Astrocyte of the spinal cord (primary cell): ENCODE measurements at places on chromosomes 6 and 20.

DNA sequence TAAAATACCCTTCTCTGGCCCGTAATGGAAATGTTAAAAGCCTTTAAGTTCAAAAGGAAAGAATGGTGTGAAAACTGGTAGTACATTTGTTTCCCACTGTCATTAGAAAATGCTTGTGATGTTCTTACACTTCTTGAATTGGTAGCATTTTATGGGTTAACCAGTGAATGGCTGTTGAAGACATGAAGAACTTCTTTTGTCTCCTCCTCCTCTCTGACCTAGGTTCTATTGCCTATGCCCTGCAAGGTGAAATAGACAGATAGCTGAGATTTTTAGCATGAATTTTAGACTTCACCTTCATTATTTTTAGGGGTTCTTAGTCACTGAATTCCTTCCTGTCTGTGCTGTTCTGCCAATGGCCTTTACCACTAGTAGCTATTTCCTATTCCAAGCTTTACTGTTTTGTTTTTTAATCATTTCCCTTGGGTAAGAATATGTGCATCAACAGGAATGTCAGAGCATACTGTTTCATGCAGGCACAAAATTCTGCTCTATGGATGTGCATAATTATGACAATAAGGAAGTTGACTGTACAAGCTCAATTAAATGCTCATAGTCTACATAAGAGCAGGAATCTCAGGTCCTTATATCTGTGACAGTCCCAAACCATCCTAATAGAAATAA lies 4.9 kb downstream of the TNFAIP3 start:
- DNase-seq = peak; percentile 51

DNA sequence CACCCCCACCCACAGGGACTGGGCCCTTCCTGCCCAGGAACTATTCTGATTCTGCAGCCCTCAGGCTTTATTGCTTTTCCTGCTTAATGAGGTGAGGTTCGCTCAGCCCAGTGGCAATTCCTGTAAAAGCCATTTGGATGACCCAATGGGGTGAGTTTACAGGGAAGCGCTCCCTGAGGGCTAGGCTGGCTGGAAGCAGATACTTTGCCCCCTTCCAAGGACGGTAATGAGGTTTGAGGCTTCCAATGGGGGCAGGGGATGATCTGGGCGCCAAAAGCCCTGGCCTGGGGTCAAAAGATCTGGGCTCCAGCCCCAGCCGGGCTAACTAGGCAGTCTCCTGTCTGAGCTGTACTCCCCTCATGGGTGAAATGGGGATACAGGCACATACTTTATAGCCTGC lies 41.8 kb downstream of the RIPOR3 start:
- no peak for DNase-seq

- no peak for DNase-seq
Measured at GRCh38 chr6:14824060-14824459, 421.8 kb upstream of the JARID2 start.

GRCh38 chr6:159440349-159440748 lies 252.7 kb downstream of the SOD2 start:
- DNase-seq = no peak

DNA sequence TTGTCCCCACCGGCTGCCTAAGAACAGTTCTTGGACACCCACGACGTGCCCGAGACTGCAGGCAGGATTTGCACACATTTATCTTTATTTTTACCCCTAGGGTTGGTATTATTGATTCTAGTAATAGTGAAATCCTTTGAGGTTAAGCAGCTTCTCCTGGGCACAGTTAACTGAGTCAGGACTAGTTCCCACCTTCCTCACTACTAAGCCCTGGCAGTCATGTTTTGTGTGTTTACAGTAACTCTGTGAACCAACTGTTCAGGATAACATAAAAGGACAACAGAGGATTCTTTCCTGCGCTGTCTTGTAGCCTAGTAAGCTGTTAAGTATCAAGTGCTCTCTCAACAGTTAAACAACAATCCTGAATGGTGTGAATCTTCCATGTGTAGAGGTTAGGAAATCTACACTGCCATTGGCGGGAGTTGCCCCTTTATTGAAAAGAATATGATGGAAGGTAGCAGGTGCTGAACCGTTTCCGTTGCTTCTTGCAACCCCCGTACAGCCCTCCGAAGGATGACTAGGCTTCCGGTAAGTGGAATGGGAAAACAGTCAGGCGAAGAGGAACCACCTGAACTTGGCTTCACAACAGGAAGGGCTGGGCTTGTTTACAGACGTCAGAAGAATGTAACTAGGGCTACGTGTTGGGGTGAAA lies 979 bp upstream of the SOD2 start:
- DNase-seq = peak; percentile 19

DNA sequence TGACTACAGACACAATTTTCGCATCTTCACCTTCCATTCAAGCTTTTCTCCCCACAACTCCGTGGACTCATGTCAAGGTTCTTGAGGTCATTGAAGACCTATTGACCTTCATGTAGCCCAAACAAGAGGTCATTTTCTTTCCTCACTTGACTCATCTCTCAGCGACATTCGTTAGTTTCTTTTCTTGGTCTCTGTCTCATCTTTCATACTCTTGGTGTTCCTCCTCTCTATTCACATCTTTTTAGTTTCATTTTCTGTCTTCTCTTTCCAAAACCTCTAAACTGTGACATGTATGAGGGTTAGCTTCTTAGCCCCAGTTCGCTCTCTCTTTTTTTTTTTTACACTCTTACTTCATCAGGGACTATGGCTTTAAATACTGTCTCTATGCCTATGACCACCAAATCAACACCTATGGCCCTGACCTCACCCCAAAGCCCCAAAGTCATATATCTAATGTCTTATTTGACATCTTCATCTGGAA lies 128.6 kb upstream of the BACH2 start:
- DNase-seq = no peak

DNA sequence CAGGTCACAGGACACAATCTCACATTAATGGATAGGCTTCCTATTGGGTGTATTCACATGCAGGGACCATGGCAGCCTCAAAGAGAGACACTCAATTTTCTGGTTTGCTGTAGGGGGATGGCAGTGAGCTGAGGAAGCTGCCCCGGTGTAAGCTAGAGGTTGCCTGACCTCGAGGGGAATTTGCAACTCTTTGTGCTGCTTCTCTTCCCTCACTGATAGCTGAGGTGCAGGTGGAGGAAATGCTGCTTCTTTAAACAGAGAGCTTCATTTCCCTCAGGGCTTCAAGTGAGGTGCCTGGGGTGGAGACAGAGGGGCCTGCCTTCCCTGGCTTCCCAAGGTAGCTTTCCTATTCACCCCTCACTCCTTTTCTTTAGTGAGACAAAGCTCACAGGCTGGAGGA lies 151.9 kb downstream of the CD83 start:
- no peak for DNase-seq

DNA sequence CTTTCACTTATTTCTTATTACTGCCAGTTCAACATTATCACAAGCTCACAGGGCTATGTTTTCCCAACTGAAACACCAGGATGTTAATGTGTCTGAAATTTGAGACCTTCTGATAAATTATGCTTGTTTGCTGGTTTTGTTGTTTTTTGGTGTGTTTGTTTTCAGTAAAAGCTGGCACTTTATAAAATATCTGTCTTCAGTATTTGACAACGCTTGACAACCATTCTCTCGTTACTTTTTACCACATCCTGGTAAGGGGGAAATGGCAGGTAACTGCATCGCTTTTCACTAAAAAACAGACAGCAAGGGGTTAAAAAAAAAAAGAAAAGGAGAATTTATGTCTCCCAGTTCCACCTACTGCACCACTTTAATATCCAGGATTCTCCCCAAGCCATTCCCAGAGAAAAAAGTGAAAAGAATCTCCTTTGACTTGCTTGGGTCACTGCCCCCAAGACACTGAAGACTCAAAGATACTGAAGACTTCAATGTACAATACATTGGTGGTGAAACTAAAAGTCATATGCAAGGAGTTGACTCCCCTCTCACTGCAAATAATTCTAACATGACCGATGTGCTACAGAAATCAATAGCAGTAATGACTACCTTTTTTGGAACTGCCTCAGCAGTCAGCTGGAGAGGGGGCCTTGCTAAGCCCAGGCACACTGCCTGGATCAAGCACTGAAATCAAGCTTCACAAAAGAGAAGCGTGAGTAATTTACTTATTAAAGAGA lies 88.9 kb downstream of the HIVEP2 start:
- no peak for DNase-seq

- DNase-seq = peak; percentile 13
Measured at GRCh38 chr6:159761129-159761872, 544 bp upstream of the ACAT2 start.
